ENCODE measurements at places on chromosomes 12 and 14.

GRCh38 chr14:21974741-21975140 lies 301.1 kb upstream of the OR4E1 start:
- no peak for DNase-seq

DNA sequence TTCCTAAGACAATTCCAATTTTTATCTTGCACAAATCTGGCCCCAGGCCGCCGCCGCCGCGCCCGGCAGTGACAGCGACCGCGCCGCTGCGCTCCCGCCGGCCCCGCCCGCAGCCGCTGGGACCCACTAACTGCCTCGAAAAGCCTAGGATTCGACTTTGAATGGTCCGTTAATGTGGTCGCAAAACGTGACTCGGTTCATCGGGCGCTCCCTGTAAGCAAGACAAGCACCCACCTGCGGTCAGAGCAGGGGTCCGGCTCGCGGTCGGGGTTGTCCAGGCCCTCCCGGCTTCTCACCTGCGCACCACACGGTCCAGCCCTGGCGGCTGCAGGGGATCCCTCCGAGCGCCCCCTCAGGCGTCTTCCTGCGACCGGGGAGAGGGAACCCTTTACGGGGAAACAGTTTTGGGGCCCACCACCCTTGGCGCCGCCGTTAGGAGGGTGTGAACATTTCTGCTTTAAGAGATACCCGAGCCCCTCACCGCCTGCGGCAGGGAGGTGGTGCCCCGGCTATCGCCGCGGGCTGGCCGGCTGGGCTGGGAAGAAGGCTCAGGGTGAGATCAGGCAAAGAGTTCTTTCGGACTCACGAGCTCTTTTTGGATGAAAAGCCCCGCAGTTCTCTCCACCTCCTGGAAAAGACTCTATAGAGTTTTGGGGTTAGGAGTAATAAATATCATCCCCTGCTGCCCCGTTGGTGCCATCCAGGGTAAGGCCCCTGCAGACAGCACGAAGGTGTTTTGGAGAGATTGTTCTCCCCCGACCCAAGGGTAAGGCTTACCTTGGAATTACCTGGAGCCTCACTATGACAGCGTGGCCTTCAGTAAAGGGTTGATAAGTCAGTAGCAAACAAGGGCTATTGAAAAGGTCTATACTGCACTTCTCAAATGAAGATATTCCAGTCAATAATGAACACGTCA lies 13.6 kb upstream of the FOXJ2 start:
- no peak for DNase-seq

DNA sequence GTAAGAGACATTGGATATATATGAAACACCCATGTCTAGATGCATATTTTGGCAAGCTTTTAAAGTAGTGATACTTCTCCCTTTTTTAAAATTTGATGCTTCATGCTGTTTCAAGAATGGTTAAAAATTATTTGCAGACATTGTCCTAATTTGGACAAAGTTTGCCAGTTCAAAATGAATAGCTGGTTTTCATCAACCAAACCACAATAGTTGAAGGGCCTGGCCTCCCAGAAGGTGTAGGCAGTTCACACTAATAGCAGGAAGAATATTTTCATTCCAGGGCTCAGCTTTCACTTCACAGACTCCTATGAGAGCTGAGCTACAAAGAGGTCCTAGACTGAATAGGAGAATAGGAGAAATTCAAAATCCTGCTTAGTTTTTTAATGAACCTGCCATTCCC lies 78.7 kb downstream of the STXBP6 start:
- no peak for DNase-seq

DNA sequence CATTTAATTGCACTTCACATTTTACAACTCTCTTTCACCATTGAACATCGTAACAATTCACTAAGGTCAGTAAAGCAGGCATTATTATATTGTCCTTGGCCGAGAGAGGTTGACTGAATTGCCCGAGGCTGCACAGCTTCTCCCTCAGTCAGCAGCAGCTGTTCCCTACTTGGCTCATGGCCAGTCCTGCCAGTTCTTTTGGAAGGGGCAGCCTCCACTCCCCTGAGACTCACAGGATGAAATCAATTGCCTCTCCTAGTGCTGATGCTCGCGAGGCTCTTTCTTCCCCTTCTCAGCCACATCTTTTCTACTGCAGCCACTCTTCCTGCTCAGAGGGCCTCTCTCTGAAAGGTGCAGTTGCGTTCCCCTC lies 79.9 kb upstream of the KCNA1 start:
- DNase-seq: no peak

GRCh38 chr14:82029038-82029437 lies 495.4 kb upstream of the SEL1L start:
- DNase-seq: no peak

DNA sequence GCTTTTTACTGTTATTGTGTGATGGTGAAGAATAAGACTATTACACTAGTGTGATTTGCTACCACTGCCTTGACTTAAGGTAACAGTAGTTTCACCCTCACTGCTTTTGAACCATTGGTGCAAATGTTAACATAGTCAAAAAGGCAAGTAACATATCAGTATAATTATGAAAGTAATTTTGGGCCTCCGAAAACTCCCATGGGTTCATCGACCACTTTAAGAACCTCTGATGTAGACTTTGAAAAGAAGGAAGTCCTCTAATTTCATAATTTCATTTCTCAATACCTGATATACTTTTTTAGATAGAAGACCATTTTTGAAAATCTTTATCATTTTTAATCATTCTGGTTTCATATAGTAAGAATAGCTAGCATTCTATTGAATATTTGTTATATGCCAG lies 57.7 kb downstream of the ETNK1 start:
- no peak for DNase-seq

GRCh38 chr12:69039911-69040310 lies 106.9 kb upstream of the CPM start:
- no peak for DNase-seq

GRCh38 chr14:75667099-75667765 lies 6.2 kb downstream of the TTLL5 start:
- no peak for DNase-seq

GRCh38 chr12:94195483-94195882 lies 47.1 kb downstream of the PLXNC1 start:
- DNase-seq: no peak
